ENCODE measurements at places on chromosomes 4 and X.

DNA sequence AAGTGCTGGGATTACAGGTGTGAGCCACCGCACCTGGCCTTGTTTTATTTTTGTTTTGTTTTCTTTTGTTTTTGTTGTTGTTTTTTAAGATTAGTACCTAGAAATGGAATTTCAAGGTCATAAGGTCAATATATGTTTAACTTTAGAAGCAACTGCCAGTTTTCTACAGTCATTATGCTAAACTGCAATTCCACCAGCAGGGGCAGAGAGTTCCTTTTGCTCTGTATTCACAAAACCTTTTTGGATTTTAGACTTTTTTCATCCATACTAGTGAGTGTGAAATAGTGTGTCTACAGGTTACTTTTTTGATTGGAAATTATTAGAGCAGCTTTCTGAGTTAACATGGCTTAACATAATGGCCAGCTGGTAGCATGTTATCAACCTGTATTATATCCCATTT lies 580.6 kb downstream of the TRIML1 start:
- no peak for DNase-seq

DNA sequence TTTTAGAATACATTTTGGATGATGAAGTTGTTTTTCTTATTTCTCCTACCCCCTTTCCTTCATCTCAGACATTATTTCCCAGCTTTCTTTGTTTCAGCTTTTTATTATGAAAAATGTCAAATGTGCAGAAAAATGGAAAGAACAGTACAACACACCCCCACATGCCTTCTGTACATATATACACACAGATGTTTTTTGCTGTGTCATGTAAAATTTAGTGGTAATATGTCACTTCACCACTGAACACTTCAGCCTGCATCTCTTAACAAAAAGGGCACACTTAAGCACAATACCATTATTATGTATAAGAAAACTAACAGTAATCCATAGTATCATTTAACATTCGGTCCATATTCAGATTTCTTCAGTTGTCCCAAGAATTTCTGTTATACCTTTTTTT lies 37.8 kb downstream of the OCRL start:
- no peak for DNase-seq

DNA sequence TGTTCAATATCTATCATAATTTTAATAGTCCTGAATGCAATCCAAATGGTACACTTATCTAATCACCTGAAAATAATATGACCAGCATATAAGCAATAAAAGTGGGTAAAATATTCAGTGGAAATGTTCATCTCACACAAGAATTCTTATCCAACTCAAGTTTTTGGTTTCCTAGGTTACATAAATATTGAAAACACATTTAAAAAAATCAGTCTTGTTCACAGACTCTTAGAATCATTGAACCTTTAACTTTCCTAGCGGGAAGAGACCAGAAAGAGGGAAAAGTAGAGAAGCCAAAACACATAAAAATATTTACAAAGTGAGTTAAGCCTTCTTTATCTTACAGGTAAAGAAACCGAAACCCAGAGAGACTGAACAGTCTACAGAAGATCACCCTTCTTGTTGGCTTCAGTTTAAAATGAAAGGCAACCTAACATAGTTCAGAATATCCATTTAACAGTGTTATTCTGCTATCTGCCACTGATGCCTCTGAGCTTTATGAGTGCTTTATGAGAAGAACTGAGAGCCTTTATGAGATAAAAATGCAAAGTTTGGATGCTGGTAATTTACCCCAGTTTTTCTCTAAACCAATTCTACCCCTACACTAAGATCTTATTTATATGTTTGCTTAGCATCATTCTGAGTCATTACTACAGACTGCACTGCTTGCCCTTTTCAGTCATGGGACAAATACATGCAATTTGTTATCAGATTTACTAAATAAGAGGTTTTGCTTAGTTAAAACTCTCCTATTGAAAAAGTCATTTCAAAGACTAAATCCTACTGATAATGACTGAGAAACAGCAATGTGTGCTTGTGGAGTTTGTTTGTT lies 453.3 kb upstream of the INTU start:
- DNase-seq = no peak

- DNase-seq = no peak
Observed at GRCh38 chr4:155769090-155769489, 10.3 kb downstream of the GUCY1B1 start.

GRCh38 chrX:118736394-118737010 lies 9.1 kb downstream of the IL13RA1 start:
- DNase-seq = no peak

DNA sequence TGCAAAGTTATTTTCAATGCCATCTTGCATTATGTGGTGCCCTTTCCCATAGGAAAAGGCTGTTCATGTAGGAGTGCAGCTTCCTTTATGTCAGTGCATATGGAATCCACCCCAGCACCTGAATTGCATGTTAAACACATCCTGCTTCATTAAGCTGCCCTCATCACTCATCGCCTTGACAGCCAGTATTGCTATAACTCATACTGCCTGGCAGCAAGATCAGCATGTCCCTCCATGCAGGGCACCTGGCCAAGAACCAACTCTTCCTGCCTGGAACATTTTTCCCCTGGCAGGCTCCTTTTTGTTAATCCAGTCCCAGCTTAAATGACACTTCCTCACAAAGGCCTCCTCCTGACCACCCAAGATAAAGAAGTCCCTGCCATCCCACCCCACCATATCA lies 23.5 kb upstream of the CA5B start:
- no peak for DNase-seq

- DNase-seq = no peak
Observed at GRCh38 chr4:7196288-7196651, 3.9 kb downstream of the SORCS2 start.

GRCh38 chr4:136103616-136104015 lies 1428.7 kb downstream of the PCDH18 start:
- no peak for DNase-seq

GRCh38 chr4:112813790-112814189 lies 176.8 kb downstream of the LARP7 start:
- no peak for DNase-seq

GRCh38 chr4:139085141-139085540 lies 69.6 kb downstream of the NOCT start:
- no peak for DNase-seq

- DNase-seq = no peak
Observed at GRCh38 chr4:91118597-91118996, 991.4 kb downstream of the CCSER1 start.

DNA sequence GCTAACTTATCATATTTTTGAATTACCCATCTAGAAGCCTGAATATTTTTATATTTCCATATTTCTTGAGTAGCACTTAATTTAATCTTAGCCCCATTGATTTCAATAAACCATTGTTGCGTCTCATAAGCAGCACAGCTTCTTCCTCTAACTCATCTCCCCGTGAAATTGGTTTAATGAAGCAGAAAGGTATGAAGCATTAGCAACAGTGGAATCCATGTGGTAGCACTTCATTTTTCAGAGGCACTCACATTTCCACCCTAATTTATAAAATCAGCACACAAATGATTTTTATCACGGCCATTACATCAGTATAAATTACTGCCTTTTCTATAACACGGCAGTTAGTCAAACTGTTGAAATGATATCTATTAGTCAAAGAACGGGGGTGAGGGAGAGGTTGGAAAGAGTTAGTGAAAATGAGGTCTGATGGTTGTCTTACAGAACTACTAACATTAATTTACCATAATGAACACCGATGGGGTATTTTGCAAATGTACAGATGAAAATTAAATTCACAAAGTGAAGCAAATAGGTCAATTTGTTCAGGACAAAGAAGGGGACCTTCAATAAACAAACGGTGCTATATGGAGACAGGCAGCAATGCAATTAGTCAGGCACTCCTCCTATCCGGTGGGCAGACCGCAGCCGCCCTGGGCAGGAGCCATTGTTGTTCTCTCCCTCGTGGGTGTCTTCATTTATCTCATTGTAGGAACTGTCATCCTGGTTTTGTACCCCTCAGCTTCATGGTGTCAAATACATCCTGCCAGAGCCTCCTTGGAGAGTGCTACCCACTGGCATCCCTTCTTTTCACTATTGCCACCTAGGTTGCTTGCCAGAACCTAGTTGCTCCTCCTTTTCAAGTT lies 205.7 kb downstream of the SOX3 start:
- DNase-seq = no peak

GRCh38 chr4:141169391-141169790 lies 36.1 kb upstream of the RNF150 start:
- DNase-seq = no peak

DNA sequence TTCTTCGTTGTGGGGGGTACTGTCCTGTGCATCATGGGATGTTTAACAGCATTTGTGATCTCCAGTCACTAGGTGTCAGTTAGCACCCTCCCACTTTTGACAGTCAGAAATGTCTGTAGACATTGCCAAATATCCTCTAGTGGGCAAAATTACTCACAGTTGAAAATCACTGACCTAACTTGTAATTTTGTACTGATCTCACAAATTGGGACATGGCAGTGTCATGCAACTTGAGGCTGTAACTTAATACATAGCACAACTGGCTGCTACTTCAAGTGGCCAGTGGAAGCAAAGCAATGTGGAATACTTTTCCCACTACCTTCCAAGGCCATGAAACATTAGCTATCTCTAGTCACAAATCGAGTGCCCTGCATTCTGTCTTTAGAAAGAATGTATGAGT lies 23.2 kb upstream of the TSPAN7 start:
- DNase-seq = no peak

DNA sequence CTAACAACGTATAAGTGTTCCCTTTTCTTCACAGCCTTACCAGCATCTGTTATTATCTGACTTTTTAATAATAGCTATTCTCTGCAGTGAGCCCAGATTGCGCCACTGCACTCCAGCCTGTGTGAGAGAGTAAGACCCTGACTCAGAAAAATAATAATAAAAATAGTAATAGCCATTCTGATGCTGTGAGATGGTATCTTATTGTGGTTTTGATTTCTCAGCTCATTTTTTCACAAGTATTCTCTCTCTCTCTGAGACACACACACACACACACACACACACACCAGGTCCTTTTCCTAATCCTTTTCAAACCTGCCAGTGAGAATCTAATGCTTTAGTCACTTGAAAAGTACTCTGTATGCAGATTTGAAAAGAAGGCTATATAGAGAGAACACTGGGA lies 89.8 kb downstream of the CHIC2 start:
- no peak for DNase-seq

GRCh38 chr4:148204892-148205291 lies 237.3 kb downstream of the NR3C2 start:
- no peak for DNase-seq

GRCh38 chr4:74772783-74773182 lies 21.5 kb downstream of the BTC start:
- DNase-seq = no peak

DNA sequence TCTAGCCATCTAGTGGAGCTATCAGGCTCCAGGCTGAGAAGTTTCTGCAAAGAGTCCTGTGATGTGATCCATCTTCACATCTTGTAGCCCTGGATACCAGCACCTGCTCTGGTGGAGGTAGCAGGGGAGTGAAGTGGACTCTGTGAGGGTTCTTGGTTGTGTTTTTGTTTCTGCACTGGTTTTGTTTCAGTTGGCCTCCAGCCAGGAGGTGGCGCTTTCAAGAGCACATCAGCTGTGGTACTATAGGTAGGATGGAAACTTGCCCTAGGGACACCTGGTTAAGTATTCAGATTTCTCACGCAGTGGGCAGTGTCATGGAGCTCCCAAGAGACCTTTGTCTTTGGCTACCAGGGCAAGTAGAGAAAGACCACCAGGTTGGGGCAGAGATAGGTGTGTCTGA lies 257.5 kb upstream of the SLC7A11 start:
- no peak for DNase-seq

DNA sequence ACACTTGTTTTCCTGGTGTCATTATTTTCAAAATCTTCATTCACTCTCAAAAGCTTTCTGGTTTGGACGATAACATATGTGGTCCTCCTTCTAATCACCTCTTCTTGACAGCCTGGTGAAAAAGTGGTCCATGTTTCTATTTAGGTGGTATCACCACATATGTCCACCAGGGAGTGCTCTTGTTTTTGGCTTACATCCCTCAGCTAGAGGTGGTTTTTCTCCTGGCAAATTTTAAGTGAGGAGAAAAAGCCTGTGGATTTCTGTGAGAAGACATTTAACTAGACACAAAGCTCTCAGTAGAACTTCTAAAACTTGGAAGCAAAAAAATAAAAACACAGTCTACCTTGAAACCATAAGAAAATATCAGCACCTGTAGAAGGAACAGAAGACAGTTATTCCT lies 58.0 kb upstream of the FRMPD4 start:
- DNase-seq = no peak

GRCh38 chr4:2598511-2599303 lies 62.3 kb downstream of the FAM193A start:
- DNase-seq = no peak

DNA sequence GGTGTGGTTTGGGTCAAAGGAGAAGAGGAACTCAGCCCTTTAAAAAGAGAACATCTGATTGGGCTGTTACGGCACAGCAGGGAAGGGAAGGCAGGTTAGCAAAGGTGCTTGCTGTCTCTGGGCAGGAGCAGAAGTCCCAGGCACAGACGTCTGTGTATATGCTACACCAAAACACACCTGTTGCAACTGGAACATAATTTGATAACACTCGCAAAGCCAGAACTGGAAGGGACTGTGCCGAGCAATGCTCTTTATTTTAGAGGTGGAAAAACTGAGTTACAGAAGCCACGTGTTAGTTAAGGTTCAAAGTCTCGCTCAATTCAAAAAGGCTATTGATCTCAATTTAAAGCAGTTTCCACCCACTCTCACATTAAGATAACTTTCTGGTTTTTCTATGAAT lies 2.2 kb upstream of the FAM114A1 start:
- DNase-seq = no peak

DNA sequence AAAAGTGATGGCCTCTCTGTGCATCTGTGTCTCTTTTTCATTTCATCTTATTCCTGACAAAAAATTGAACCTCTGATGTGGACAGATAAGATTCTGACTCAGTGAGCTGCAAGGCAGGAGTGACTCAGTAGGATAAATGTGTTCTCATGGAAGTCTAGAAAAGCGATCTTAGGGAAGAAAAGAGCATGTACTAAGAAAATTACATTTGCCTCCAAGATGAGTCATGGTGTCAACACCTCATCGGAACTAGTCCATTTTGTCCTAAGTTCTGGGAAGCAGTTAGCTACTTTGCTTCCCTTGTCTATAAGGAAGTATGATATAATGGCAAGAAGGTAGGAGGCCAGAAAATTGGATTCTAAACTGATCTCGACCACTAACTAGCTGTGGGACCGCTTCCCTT lies 83.5 kb upstream of the AFF2 start:
- no peak for DNase-seq

- DNase-seq = no peak
Observed at GRCh38 chr4:6765703-6766102, 16.8 kb upstream of the KIAA0232 start.

DNA sequence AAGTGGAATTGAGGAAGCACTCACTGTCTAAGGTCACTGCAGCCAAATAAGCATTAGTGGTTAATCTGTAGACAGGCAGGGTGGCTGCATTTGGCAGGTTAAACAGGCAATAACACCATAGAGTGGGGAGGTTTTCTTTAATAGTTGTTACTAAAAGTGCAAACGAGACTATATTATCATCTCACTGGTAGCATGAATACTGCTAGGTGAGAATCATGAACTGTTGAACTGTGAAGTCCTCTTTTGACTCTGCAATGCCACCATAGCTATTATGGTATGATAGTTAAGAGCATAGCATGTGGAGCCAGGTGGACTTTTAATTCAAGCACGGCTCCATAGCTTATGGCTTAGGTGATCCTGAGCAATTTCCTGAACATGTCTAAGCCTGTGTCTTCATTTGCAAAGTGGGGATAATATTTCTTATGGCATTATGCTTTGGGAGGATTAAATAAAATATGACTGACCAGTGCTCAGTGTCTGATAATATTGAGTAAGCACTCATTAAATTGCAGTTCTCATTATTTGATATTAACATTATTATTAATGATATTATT lies 235.6 kb upstream of the HHIP start:
- no peak for DNase-seq

- no peak for DNase-seq
Observed at GRCh38 chr4:83152746-83153145, 38.2 kb upstream of the PLAC8 start.

GRCh38 chr4:41024556-41025491 lies 189.5 kb downstream of the APBB2 start:
- DNase-seq = no peak
